Stimulated activated CD8-positive, alpha-beta memory T cell treated with anti-CD3 and anti-CD28 coated beads, Interleukin-7, amount 100 ng/mL, for 4 hours (primary cell): ENCODE measurements at places on chromosomes 12 and 14.

DNA sequence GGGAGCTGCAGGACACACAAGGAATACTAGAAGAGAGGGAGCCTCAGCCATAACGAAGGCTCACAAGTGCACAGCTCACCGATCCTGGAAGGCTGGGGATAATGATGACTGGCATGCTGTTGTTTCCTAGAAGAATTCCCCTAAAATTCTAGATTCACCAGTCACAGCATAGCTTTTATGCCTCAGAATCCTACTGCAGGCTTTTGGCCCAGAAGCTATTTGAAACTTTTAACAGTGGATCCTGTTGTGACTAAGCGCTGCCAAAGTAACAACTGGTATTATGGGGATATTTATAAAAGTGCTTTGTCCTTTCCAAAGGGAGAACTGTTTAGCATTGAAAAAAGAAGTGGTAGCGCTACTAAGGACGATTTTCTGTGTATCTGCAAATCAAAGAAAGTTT lies 214.1 kb upstream of the PELI2 start:
- no peak for DNase-seq

DNA sequence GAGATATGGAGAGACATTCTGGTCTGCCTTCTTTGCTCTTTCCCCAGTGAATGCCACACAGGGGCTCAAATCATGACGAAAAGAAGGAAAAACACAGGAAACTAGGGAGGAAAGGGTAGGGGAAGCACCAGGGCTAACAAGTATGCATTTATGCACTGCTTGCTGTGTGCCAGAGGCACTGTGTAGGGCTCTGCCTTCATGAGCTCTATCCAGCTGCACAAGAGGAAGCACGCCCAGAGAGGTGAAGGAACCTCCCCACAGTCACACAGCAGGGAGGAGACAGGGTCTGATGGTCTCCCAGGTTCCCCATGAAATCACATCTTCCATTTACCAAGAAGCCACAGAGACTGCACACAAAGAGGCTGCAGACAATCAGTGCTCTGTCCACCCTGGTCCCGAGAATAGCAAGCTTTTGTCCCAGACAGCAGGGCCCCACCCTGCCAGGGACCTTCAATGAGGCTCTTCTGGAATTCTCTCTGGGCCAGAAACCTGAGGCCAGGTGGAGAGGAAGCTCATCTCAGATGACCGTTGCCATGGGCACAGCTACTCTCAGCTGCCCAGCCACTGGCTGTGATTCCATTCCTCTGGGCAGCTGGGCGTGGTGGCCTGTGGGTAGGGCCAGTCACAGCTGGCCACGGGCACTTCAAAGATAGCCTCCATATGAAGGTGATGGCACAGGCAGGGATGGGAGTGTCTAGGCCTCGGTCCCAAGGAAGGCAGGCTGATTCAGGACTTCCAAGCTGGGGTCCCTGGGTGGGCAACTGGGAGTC lies 7.3 kb upstream of the TRPV4 start:
- no peak for DNase-seq

- DNase-seq = no peak
Measured at GRCh38 chr12:116080415-116080814, 197.1 kb downstream of the MED13L start.

DNA sequence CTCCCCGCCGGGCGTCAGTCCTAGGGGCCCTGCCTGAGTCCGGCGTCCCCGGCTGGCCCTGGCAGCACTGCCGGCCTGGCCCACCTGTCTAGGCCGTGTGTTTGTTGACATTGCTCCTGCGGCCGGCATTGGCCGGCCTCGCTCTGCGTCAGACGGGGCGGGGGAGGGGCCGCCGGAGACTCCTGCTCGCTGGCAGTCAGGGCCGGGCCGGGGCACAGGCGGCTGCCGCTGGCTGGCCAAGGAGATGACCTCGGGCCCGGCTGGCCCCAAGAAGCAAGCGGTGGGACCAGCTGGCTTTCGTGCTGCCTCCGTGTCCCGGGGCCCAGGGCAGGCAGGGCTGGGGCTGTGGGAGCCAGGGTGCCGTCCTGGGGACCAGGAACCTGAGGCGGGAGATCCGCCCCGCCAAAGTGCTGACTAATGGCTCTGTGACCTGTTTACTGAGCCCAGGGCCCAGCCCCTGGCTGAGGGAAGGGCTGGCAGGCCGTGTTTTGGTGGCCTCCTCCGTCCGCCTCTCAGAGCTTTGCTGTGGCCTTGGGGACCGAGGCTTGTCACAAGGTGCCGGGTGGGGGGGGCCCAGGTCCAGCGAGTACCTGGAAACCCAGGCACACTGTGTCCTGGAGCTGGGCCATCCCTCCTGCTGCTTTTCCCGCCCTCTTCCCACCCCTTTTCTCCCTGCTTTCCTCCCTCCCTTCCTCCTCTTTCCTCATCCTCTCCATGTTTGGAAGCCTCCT lies 1.8 kb downstream of the ULK1 start:
- DNase-seq = peak; percentile 18

- no peak for DNase-seq
Measured at GRCh38 chr14:96799489-96800054, 2.4 kb downstream of the VRK1 start.

DNA sequence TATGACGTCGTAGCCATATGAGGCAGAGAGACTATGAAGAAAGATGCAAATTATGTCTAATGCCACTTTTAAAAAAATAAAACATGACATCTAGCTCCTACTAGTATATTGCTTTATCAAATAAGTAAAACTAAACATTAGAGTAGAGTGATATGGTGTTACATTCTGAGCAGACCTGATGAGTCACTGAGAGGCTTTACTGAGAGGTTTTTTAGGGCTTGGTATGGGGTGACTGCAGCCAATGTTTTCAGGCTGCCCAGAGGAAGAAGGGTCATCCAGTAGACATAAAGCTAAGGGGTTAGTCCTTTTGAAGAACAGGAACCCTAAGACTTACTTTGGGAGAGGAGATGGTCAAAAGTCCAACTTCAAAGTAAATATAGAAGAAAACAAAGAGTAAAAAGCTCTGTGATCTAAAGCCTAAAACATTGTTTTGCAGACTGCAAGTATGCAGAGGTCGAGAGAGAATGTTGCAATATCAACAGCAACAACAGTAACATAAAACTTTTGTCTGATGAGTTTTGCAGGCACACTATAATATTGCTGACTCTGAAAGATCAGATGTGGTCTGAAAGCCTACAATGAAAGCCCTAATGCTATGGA lies 774.7 kb downstream of the TMTC2 start:
- DNase-seq = no peak

DNA sequence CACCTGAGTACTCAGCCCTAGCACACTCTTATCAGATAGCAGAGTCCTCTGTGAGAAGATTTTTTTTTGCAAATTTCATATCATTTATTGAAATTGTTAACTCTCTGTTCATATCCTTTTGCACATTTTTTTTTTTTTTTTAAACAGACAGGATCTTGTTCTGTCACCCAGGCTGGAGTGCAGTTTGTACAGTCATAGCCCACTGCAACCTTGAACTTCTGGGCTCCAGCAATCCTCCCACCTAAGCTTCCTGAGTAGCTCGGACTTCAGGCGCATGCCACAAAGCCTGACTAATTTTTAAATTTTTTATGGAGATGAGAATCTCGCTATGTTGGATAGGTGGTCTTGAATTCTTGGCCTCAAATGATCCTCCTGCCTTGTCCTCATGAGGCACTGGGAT lies 4.3 kb downstream of the PARP2 start:
- DNase-seq = no peak

DNA sequence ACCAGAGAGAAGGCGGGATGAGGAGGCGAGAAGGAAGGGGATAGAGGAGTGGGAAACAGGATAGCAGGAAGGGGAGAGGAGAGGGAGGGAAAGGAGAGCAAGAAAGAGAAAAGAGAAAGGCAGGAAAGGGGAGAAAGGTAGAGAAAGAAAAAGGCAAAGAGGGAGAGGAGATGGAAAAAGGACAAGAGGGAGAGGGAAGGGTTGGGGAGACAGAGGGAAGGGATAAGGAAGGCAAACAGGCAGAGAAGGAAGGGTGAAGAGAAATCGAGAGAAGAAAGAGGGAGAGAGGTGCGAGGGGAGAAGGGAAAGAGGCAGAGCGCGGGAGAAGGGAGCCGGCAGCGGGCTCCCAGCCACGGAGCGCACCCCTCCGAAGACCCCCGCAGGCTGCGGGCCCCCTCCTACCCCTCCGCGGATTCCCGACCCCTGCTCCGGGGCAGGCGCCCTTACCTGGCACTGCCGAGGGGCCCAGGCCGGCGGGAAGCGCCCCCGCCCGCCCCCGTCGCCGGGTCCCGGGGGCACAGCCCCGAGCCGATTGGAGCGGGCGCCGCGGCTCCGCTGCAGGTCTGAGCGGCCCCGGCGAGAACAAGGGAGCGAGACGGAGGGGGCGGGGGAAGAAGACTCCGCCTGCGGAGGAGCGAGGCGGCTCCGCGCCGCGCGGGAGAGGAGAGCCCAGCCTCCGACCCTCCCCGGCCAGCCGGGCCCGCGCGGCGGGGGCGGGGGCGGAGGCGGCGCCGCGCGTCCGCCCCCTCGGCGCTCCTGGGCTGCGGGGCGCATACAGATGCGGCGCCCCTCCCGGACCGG lies at the start of gene CDH24:
Gene CDH24, minus strand, starts transcription at position 565 of the 801 bp plus-strand sequence. CDS start 1,787 bp downstream, outside the sequence.
- DNase-seq = no peak

DNA sequence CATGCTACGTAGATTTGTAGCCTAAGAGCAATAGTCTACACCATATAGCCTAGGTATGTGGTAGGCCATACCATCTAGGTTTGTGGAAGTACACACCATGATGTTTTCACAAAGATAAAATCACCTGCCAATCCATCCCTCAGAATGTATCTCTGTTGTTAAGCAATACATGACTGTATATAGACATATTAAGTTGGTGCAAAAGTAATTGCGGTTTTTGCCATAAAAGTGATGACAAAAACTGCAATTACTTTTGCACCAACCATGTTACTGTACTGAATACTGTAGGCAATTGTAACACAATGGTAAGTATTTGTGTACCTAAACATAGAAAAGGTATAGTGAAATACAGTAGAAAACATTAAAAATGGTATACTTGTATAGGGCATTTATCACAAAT lies 40.5 kb downstream of the MGST1 start:
- DNase-seq = no peak

- no peak for DNase-seq
Measured at GRCh38 chr12:107778383-107779025, 4.0 kb downstream of the ASCL4 start.

DNA sequence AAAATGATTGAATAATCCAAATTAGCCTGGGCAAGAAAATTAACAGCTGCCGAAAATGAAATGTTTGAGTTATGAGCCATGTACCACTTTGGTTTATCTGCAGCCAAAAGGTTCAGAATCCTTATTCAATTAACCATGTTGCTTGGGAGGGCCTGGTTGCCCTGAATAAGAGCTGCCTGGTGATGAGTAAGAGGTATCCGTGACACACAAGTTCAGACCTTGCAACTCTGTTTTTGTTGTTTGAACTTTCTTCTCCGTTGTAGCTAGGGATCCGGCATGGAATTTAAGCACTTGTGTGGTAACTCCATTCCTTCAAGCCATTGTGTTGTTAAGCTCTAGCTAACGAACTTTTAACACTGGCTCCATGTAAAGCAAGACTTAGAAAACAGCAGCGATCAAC lies 35.7 kb downstream of the FOXA1 start:
- no peak for DNase-seq

DNA sequence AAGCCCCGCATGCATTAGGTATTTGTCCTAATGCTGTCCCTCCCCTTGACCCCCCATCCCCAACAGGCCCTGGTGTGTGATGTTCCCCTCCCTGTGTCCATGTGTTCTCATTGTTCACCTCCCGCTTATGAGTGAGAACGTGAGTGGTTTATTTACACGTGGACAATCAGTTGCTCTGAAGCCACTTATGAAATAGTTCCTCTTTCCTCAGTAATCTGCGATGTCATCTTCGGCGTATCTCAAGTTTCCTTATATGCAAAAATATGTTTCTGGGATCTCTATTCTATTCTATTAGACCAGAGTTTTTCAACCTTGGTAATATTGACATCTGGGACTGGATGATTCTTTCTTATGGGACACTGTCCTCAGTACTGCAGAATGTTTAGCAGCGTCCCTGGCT lies 56.0 kb upstream of the DCD start:
- DNase-seq = no peak

DNA sequence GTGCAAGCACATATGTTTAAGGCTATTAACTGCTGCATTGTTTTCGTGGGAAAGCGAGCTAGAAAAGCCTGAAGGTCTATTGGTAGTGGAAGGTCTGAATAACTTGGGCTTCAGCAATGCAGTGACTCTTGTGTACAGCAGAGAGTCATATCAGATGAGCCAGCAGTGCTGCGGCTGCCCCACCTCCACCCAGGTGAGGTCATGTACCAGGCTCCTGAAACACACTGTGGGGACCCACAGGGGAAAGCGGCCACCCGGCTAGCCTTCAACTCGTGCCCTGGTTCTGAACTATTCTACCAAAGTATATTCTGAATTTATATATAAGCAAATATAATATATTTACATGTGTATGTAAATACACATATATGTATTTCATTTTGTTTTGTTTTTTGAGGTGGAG lies 12.7 kb upstream of the RAN start:
- DNase-seq = no peak

DNA sequence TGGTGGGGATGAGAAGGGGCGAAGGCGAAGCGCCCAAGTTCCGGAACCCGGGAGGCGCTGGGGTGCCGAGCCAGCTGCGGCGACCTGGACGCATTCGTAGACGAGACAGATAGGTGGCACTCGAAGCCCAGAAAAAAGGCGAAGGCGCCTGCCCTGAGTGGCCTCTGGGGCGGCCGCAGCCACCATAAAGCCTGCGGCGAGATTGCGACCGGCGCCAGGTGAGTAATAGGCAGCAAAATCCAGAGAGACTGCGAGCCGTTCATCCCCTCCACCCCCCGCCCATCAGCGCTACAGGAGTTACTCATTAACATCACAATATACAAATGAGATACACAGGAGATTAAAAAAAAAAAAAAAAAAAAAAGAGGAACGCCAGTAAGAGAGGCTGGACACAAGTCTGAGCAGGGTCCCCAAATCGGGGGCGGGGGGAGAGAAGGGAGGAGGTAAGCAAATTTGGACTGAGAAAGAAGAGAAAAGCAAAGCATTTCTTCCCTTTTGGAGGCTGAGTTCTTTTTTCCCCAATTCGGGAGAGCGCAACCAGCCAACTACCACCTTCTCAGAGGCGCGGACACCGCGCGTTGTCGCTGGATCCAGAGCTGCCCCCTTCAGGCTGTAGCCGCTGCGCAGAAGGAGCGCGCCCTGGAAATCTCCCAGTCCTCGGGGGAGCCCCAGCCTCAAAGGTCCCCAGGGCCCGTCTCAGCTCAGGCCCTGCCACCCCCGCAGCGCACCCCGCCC lies 15.7 kb downstream of the TBX3 start:
- DNase-seq = no peak

DNA sequence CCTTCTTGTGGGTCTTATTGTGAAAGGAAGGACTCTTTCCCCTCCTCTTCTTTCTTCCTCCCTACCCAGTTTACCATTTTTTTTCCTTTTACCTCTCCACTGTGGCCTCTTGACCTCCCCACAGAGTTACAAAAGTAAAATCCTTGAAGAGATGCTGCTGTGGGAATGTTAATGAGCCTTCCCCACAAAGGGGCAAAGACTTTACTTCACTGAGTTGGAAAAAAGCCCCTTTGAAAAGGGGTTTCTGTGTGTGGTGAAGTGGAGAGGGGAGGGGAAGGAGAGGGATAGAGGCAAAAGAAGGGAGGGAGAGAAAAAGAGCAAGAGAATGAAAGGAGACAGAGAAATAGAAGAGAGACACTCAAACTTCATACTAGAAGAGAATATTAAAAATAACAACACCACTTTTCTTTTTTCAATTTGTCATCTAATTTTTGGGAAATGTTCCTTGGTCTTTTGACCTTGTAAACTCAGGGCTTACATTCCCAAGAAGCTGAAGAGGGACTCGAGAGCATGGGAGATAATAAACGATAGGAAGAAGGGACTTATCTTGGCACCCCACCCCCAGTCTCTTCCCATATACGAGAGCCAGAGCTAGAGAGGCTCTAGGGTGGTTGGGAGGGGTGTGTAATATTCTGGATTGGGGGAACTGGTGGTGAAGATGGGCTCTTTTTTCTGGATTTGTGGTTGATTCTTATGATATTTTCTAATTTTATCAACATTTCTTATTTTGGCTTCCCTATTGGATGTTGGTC lies 13.2 kb upstream of the SALL2 start:
- DNase-seq = no peak
